Hematopoietic multipotent progenitor cell (in vitro differentiated cells): ENCODE measurements at places on chromosomes 4 and X. TPM values are rescaled to one million over a fixed set of nuclear protein-coding genes. Genes with fewer than 3 reads are reported as not detected.
A peak's percentile ranks its signal among the peaks of the same experiment; 100 is the strongest.

SPATA4 gene
- not detected for total RNA-seq

SLC7A11 gene
- 0.27 TPM for total RNA-seq

S100P gene
- 0.27 TPM for total RNA-seq

LDOC1 gene
- total RNA-seq: 8.1 TPM

GYPE gene
- 2.2 TPM for total RNA-seq

ASB9 gene
- 27.2 TPM for total RNA-seq

GATA1 gene
- total RNA-seq: 32.6 TPM

F9 gene
- not detected for total RNA-seq

FAM120C gene
- total RNA-seq: 9.4 TPM

GAGE12E gene
- total RNA-seq: not detected

ARR3 gene
- not detected for total RNA-seq

SLC9B1 gene
- 0.81 TPM for total RNA-seq

GRCh38 chr4:61201561-61201960 lies 1.4 kb downstream of the ADGRL3 start:
- DNase-seq: peak; percentile 13

- DNase-seq: no peak
These were observed 8.7 kb downstream of the ANXA10 start for GRCh38 chr4:168101026-168101425.

DNA sequence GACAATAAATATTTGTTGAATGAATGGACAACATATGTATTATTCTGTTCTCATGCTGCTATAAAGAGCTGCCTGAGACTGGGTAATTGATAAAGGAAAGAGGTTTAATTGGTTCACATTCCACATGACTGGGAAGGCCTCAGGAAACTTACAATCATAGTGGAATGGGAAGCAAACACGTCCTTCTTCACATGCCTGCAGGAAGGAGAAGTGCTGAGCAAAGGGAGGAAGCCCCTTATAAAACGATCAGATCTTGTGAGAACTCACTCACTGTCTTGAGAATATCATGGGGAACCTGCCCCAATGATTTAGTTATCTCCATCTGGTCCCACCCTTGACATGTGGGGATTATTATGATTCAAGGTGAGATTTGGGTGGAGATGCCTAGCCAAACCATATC lies 233.9 kb upstream of the AADAT start:
- DNase-seq: no peak

- DNase-seq: no peak
These were observed 20.3 kb upstream of the PDCL2 start for GRCh38 chr4:55612341-55612740.

- DNase-seq: peak; percentile 53
These were observed 48.5 kb upstream of the PABPC1L2A start for GRCh38 chrX:73127700-73128241.

DNA sequence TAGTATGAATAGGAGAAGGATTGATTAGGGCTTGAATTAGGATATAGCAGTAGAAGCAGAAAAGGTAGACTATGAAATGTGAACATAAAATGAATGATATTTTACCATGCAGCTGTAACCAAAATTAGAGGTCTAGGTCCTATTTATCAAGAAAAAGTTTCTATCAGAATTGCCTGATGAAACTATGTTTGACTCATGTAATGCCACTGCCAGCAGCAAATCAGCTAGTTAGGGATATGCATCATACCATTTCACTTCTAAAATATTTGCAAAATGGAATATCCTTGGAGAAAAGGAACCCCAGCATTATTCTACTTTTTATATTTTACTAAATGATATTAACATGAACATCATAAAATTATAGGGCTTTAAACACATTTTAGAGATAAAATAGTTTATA lies 188.4 kb downstream of the WDFY3 start:
- no peak for DNase-seq

- no peak for DNase-seq
These were observed 151.2 kb downstream of the NAA11 start for GRCh38 chr4:79174490-79175252.

- no peak for DNase-seq
These were observed 135.5 kb downstream of the AMMECR1 start for GRCh38 chrX:110182362-110182761.

DNA sequence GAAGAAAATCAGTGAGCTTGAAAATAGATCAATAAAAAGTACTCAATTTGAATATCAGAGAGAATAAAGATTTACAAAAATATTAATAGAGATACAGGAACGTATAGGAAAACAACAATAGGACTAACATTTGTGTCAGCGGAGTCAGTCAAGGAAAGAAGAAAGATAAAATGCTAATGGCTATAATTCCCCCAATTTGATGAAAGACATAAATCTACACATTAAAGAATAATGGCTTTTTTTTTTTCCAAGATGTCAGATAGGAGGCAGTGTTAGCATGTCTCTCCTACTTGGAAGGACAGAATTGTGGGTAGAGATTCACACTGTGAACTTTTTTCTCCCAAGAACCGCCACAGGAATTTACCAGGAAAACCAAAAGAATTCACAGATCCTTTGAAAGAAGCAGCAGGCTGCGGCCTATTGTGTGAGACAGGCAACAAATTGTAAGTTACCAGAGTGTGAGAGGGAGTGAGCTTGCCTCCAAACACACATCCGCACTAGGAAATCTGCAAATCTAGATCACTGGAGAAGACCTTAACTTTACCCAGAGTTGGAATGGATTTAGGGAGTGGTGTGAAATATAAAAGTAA lies 249.9 kb downstream of the PRDM5 start:
- no peak for DNase-seq

GRCh38 chrX:139967300-139967699 lies 2.0 kb upstream of the CXorf66 start:
- no peak for DNase-seq

GRCh38 chr4:95304898-95305297 lies 243.9 kb downstream of the UNC5C start:
- DNase-seq: no peak

DNA sequence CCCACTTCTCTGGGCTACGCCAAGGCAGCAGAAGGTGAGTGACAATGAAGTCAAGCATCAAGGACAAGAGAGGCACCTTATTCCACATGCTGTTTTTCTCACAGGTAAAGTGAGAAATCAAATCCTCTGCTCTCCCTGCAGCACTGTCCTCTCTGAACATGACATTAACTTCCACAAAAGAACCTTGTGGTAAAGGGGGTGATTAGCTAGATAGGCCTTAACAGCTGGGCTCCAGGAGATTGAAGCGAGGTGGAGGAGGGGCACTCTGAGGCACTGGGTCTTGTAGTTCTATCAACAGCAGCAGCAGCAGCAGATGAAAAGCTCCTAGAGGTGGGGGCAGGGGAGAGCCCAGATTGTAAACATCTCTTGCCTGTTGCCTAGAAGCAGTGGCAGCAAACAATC lies 96.8 kb upstream of the CXXC4 start:
- no peak for DNase-seq

DNA sequence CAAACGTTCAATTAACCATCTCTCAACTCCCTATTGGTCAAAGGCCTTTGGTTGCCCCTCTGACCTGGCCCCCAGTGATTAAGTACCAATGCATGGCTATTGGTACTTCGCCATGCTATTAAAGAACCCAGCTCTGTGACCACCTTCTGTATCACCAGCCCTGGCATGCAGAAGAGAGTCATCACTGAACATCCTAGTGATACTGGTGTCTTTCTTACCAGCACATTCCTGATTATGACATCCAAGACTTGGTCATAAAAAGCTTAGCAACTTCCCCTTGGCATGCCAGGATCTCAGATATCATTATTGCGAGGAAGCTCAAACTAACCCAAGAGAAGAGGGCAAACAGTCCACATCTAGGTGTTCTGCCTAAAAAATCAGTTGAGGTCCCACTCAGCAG lies 122.3 kb upstream of the OTUD4 start:
- no peak for DNase-seq

DNA sequence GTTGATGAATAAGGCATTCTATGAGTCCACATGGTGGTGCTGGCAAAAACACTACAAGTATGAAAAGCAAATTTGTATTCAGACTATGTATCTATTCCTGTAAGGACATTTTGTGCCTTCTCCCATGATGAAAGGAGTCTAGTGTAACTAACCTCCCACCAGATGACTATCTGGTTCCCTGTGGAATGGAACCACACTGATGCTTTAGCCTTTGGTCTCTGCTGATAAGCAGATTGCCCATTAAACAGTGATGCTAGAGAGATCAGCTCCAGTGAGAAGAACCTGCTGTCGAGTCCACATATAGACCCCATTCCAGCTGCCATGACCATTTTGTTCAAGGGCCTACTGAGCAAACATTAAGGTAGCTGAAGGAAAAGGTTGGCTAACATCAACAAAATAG lies 10.5 kb upstream of the THOC2 start:
- DNase-seq: no peak

DNA sequence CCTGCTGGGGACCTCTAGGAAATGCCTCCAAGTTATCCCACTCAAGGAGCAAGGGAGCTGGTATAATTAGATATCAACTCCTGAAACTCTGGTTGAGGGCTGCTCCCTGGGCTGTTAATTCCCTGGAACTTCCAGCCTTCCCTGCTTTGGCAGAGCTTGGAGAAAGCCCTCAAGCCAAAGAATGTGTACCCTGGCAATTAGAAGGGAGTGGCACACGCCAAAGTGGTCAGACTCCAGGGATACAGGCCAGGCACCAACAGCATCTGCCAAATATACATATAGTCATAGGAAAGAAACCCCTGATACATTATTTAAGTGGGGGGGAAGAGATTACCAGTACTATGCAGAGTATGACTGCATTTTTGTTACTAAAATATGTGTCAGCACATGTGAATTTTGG lies 616.8 kb downstream of the BCOR start:
- no peak for DNase-seq

DNA sequence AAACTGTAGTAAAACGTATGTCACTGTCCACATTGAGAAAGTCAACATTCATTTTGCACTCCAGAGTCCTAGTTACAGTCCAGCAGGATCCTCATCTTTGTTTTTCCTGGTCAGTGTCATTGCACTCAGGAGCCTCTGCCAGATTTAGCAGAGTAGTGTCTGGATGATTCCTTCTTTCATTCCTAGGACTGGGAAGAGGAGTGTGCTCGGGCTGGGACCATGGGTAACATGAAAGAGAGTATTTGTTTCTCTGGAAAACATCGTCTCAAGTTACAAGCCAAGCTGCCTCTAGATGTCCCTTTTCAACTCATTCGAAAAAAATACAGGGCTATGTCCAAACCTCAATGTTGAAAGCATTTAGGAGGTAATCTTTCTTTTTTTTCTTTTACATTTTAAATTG lies 69.9 kb upstream of the TNIP3 start:
- DNase-seq: no peak

- no peak for DNase-seq
These were observed 15.4 kb upstream of the CDKL5 start for GRCh38 chrX:18410038-18410437.

GRCh38 chr4:163175971-163176958 lies 9.6 kb upstream of the NAF1 start:
- DNase-seq: no peak

DNA sequence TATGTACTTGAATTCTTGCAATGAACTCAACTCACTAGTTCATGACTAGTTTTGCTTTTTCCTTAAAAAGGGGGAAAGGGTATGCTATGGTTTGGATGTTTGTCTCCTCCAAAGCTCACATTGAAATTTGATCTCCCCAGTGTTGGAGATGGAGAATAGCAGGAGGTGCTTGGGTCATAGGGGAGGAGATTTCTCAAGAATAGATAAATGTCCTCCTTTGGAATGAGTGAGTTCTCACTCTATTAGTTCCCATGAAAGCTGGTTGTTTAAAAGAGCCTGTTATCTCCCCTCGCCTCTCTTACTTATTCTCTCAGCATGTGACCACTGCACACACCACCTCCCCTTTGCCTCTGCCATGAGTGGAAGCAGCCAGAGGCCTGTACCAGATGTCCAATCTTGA lies 109.4 kb upstream of the INTU start:
- DNase-seq: no peak

- no peak for DNase-seq
These were observed 51.3 kb upstream of the EXOC1L start for GRCh38 chr4:55768291-55768690.

GRCh38 chr4:110275871-110276270 lies 77.5 kb upstream of the ELOVL6 start:
- DNase-seq: no peak

- no peak for DNase-seq
These were observed 349.0 kb upstream of the GATB start for GRCh38 chr4:152109531-152110509.

DNA sequence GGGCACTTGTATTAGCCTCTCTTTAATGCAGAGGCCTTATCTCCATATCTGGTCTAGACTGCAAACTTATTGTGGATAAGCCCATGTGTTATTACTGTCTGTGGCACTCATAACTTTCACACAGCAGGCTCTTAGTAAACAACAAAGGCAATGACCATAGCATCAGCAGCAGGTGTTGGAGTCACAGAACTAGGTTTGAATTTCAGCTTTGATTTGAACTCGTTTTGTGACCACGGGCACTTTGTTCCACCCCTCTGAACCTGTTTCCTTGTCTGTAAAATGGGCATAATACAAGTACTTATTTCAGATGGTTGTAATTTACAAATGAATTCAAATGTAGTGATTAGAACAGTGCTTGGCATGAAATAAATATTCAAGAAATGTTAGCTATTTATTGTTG lies 121.8 kb upstream of the C1GALT1C1 start:
- no peak for DNase-seq

DNA sequence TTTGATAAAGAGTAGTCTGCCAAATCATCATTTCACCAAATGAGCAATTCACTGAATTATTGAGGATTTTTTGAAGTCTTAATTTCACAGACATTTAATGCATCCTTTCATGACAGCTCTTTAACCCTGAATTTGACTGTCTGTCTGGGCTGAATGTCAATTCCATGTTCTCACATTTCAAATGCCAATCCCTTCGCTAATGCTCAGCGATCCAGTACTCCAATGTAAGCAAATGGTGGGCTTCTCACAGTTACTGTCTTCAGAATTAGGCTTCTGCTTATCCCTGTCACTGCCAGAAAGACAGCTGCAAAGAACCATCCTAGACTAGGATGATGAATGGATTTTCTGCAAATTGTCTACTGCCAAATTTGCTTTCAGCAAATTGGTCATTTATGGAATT lies 36.2 kb upstream of the USP38 start:
- DNase-seq: no peak

DNA sequence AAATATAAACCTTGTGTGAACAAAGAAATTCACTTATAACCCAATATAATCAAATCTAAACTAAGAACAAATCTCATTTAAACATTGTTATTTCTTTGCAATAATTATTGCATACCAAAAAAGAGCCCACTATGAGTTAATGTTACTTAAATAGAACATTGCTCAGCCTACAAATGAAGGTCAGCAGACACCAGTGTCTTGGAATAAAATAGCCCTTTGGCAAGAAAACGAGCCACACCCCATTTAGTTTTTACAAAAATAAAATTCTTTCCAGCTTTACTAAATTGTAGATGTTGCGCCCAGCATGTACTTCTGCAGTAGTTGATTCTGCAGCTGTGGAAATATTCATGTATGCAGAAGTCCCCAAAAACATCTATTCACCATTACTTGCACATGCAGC lies 12.2 kb downstream of the PLS3 start:
- DNase-seq: no peak

DNA sequence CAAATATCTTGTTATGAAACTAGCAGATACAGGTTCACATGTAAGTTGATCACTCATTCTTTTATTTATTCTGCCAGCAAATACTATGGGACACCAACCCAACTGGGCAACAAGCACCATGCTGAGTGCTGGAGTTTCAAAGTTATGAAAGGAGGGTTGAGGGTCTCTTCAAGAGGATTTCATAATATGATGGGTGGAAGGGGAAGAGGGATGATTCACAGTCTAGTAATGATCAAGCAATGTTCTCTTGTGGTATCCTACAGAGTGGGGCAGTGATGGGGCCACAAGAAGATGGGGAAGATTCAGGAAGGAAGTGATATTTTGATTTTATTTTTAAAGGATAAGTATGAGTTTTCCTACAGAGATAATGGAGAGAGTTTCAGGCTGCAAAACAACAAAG lies 46.2 kb upstream of the TXK start:
- peak; percentile 31 for DNase-seq

- no peak for DNase-seq
These were observed 445.5 kb upstream of the SPANXN1 start for GRCh38 chrX:144801786-144802185.
